ENCODE measurements at places on chromosomes 3 and 15.

GRCh38 chr15:63985221-63986184 is 60.8 kb downstream of the DAPK2 start:
- DNase-seq, result no peak

DNA sequence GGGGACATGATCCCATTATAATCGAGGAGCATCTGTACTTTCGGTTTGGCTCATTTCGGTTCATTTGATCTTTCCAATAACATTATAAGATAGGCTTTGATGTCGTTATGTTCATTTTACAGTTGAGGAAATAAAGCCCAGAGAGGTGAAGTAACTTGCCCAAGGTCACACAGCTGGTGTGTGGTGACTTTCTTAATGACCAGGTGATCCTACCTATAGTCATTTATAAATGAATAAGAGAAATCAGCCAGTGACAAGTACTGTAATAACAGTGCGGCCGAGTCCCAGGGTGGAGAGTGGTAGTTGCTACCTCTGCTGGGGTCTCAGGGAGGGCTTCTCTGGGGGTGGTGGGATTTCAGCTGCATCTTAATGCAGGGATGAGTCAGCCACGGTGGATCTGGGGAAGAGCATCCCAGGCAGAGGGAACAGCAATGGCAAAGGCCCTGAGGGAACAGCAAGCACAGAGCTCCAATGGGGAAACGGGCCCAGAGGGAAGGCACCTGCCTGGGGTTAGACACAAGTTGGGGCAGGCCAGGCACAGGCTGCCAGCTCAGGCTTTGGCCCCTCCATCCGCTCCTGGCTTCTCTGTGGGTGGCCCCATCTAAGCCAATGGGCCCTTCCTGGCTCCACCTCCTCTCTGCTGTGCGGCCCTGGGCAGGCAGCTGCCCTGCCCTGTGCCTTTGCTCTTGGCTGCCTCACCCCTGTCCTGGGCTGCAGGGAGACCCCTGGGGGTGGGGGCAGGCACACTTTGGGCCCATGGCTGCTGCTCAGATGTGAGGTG is 1.1 kb upstream of the FBLN2 start:
- DNase-seq, result no peak

GRCh38 chr15:93087825-93088199 is 1.2 kb downstream of the RGMA start:
- peak; percentile 59 for DNase-seq

GRCh38 chr15:99921101-99921500 is 187.9 kb upstream of the LYSMD4 start:
- no peak for DNase-seq

- DNase-seq, result no peak
Measured at GRCh38 chr3:19749448-19750017, 184.5 kb downstream of the EFHB start.

GRCh38 chr15:79769933-79770759 is 126.7 kb downstream of the MTHFS start:
- no peak for DNase-seq

- no peak for DNase-seq
Measured at GRCh38 chr3:9783954-9784353, 8.3 kb downstream of the TADA3 start.

- DNase-seq, result no peak
Measured at GRCh38 chr3:45188719-45189659, 37.1 kb downstream of the TMEM158 start.
